Stimulated activated CD4-positive, alpha-beta T cell treated with anti-CD3 and anti-CD28 coated beads, Interleukin-12 subunit alpha, Interleukin-12 subunit beta, amount 100 ng/mL, for 4 hours (primary cell): ENCODE measurements at places on chromosomes 16 and 17.

DNA sequence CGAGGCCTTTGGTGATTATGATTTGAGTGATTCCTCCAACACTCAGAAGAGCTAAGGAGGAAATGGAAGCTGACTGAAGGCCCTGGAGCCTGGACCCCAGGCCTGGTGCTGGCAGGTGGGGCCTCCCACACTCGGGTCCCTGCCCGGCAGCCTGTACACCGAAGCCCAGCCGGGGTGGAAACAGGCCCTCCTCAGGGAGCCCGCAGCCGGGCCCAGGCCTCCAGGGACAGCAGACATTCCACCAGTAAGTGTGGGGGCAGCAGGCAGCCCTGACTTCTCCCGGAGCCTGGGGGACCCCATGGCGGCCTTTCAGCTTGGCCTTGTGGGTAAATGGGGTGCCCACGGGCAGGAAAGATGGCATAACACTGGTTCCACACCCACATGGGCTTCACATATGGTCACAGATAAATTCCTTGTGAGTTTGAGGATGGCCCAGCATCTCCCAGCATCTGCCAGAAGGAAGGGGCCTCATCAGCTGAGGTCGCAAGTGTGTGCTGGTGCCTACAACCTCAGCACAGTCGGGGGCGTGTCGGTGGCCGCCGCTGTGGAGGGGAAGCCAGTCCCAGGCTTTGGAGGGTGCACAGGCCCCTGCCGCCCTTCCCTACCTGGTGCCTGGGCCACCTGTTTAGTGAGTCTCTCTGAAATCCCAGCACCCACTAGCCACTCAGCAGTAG, 29.2 kb upstream of the SLC38A10 start:
- no peak for DNase-seq

DNA sequence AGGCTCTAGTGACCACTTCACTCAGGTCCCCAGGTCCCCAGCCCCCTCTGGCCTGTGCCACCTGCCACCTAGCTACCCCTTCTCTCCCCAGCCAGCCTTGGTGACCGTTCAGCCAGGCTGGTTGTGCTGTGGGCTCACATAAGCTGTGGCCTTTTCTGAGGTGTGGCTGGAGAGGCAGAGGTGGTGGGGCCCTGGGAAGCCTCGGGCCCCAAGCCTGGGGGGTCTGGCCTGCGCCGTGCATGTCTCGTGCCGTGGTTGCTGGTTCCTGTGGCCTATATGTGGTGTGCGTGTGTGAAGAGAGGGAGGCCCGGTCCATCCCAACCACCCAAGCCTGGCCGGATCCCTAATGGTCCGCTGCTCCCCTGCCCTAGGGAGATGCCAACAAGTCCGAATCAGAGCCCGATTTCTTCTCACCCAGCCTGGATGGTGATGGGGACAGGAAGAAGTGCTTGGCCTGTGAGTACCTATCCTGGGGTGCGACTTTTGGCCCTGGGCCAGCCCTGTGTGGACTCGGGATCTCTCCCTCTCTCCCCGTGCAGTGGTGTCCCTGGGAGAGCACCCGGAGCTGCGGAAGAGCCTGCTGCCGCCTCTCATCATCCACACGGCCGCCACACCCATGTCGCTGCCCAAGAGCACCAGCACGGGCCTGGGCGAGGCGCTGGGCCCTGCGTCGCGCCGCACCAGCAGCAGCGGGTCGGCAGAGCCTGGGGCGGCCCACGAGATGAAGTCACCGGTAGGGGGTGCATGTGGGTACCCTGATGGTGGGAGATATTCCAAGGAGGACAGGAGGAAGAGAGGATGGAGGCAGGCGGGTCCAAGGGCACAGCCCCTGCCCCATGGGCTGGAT, 35.9 kb downstream of the CACNA1G start:
- DNase-seq, result no peak

- DNase-seq, result no peak
These were observed 37.6 kb upstream of the CNEP1R1 start for GRCh38 chr16:49987381-49987780.

DNA sequence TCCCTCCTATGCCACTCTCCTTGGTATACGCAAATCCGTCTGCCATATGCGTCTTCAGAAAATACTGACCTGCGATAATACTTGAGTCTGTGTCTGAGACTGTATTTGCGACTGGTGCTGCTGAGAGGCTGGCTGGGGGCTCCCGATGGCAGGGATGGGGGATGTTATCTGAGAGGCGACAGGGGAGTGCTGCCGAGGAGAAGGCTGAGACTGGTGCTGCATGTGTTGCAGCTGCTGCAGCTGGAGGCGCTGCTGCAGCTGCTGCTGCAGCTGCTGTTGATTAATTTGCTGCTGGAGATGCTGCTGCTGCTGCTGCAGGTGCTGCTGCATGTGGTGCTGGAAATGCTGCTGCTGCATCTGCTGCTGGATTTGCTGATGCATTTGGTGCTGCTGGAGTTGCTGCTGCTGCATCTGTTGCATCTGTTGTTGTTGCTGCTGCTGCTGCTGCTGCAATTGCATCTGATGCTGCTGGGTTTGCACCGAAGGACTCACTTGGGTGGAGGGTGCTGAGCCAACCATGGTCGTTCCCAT, 107.7 kb downstream of the TOX3 start:
- no peak for DNase-seq

DNA sequence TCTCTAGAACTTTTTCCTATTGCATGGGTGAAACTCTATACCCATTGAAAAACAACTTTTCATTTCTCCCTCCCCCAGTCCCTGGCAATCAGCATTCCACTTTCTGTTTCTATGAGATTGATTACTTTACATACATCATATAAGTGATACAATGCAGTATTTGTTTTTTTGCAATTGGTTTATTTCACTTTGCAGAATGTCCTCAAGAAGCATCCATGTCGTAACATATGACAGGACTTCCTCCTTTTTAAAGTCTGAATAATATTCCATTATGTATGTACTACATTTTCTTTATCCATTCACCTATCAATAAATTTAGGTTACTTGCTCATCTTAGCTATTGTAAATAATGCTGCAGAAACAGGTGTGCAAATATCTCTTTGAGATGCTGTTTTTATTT, 8.8 kb downstream of the IL21R start:
- DNase-seq, result no peak

- DNase-seq, result no peak
These were observed 9.6 kb upstream of the WIPF2 start for GRCh38 chr17:40209404-40210093.

- DNase-seq, result no peak
These were observed 37.8 kb downstream of the MSI2 start for GRCh38 chr17:57294101-57294500.
